ENCODE measurements at places on chromosomes 13 and 19.

- H3K27ac ChIP-seq: no peak overlapping the region
- H3K27me3 ChIP-seq: no peaks in the 10 kb centered on the region
- no peaks in the 10 kb centered on the region for H3K4me1 ChIP-seq
Measured at GRCh38 chr13:50957620-50958019, 48.0 kb downstream of the RNASEH2B start.

DNA sequence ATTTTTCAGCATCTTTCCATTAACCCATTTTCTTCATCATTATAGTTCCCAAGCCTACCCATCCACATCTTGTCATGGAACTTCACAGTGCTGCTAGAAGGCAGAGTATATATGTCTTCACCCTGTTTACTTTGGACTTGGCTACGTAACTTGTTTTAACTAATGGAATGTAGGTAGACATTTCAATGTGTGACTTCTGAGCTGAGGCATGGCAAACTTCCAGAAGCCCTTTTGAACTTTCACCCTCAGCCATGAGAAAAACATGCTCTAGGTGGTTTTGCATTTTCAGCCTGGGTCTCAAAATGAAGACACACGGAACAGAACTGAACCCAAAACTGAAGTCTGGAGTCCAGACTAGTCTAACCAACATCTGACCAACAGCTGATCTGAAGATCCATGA lies 3.2 kb downstream of the TEX30 start:
- peaks cover 17% of the 10 kb centered on the region for H3K36me3 ChIP-seq
- H3K4me3 ChIP-seq: no peak overlapping the region
- no peaks in the 10 kb centered on the region for H3K27me3 ChIP-seq

DNA sequence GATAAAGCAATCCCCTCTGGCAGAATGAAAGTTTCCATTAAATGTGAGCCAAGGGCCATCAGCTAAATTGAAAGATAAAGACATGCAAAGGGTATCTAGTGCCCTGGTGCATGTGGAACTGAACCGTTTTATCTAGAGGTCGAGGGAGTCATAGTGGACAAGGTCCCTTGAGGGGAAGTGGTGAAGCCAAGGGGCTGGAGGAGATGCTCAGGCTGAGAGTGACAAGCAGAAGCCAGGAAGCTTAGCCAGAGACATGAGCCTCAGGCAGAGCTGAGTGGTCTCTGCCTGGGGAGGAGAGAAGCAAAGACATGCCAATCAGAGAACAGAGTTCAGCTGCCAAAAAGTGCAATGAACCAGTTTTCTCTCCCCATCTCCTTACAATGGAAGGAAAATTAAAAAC lies 68.1 kb upstream of the SLC10A2 start:
- no peak overlapping the region for H3K27ac ChIP-seq
- H3K4me1 ChIP-seq: no peaks in the 10 kb centered on the region
- no peak for DNase-seq
- no peaks in the 10 kb centered on the region for H3K36me3 ChIP-seq

- no peaks in the 10 kb centered on the region for H3K4me1 ChIP-seq
- no peak overlapping the region for H3K4me3 ChIP-seq
- peaks cover 2% of the 10 kb centered on the region for H3K36me3 ChIP-seq
- DNase-seq: no peak
Measured at GRCh38 chr13:34967851-34968562, 25.9 kb downstream of the NBEA start.

GRCh38 chr13:87877477-87877876 lies 206.3 kb downstream of the SLITRK5 start:
- no peak for DNase-seq
- no peaks in the 10 kb centered on the region for H3K27me3 ChIP-seq

DNA sequence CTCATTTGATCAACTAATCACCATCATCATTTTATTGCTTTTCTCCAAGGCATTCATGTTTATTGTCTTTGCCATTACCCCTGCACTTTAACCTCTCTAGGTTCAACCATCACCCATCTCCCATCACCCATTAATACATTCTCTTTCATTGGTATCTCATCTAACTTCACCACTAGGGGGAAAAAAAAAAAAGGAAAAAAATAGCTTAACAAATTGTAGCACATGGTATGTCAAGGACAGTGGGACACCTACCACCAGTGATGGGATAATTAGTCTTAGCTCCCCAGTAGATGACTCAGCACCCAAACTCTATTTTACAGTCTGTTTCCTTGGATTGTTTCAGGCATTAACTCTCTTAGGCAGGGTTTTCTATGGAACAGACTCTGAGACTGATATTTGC lies 1770.2 kb upstream of the MIR17HG start:
- no peaks in the 10 kb centered on the region for H3K36me3 ChIP-seq
- H3K27ac ChIP-seq: no peak overlapping the region
- no peak overlapping the region for H3K4me3 ChIP-seq

DNA sequence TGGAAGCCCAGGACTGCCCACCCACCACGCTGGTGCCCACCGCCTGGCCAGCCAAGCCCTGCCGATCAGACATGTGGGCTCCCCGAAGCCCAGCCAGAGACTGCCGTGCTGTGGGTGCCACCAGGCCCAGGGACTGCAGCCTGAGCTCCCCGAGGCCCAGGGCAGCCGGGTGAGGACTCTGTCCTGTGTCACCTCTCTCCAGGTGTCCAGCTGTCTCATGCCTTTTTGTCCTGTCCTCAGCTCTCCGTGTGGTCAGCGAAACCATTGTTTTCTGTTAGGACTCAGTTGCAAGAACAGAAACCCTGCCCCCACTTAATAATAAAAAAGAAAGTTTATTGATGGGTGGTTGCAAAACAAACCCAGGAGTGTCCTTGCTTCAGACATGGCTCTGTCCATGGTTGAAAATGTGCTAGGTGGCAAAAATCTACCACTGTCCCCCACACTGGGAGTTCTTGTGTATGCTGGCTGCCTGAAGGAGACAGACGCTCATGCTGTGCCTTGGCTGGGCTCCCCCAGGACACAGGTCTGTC lies 9.9 kb downstream of the PLEKHF1 start:
- H3K4me3 ChIP-seq: no peak overlapping the region
- no peaks in the 10 kb centered on the region for H3K27me3 ChIP-seq
- no peak overlapping the region for H3K27ac ChIP-seq
- peaks cover 79% of the 10 kb centered on the region for H3K4me1 ChIP-seq
- H3K36me3 ChIP-seq: peaks cover 31% of the 10 kb centered on the region
- no peak for DNase-seq

DNA sequence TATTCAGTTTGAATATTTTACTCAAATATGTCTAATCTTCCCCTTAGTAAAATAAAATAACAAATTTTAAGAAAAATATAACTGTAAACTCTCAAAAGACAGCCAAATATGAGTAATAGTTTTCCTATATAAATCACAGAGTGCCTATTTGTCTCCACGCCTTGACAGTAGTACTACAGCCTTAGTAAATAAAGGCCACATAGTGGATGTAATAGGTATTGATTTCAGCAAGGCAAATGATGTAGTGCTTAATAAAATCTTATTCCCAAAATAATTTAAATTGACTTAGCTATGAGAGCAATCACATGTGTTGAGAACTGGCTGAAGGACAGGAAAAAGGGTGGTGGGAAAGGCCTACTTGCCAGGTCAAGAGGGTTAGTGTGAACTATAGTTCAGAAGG lies 747.2 kb downstream of the OLFM4 start:
- DNase-seq: no peak
- no peak overlapping the region for H3K4me3 ChIP-seq
- no peaks in the 10 kb centered on the region for H3K4me1 ChIP-seq
- no peak overlapping the region for H3K27ac ChIP-seq

GRCh38 chr13:25462301-25463125 lies 90.7 kb downstream of the ATP8A2 start:
- H3K4me1 ChIP-seq: no peaks in the 10 kb centered on the region
- H3K27ac ChIP-seq: no peak overlapping the region

GRCh38 chr19:2138061-2138728 lies 13.2 kb downstream of the AP3D1 start:
- DNase-seq: no peak
- peaks cover 11% of the 10 kb centered on the region for H3K4me1 ChIP-seq
- H3K36me3 ChIP-seq: peaks cover 13% of the 10 kb centered on the region

GRCh38 chr13:33277946-33278345 lies 7.6 kb downstream of the STARD13 start:
- no peak overlapping the region for H3K4me3 ChIP-seq
- H3K27me3 ChIP-seq: peaks cover 9% of the 10 kb centered on the region
- H3K4me1 ChIP-seq: no peaks in the 10 kb centered on the region
